T1000 (cell line): ENCODE measurements at places on chromosomes 6 and 20.

DNA sequence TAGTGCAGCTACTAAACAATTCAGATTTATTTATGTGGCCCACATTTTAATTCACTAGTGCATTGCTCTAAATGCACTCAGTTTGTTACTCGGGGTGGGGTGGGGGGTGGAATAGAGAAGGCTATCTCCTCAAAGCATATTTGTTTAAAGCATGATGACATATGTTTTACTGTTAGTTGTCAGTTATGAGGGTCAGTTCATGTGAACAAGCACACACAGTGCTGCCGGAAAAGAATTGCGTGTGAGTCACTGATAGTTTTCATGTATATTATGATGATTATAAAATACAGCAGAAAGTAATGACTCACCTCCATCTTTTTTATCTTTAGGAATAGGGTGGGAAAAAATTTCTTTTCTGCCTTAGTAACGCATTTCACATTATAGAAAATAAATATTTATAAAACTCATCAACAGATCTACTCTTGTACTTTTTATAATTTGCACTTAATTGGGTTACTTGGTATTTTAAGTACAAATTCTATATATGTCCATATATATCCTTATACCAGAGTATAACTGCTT is 42.2 kb upstream of the STXBP5 start:
- DNase-seq: no peak

DNA sequence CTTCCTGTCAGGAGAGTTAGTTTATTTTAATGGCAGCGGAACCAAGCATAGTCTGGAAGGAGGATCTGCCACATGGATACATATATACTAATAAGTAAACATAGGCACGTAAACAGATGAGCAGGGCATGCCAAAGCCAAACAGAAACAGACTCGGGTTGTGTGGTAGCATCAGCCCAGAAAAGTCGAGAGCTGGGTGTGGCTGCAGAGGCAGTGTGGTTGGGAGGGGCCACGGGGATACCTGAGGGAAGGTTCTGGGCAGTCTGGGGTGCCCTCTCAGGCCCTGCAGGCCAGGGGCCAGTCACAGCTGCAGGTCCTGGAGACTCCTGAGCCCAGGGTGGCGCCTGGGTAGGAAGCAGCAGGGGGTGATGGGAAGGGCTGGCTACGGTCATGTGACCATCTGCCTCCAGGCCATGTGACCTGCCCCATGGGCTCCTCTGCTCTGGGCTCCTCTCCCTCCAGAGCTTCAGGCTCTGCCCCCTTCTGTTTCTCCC is 42.8 kb upstream of the MRPS10 start:
- DNase-seq: no peak

DNA sequence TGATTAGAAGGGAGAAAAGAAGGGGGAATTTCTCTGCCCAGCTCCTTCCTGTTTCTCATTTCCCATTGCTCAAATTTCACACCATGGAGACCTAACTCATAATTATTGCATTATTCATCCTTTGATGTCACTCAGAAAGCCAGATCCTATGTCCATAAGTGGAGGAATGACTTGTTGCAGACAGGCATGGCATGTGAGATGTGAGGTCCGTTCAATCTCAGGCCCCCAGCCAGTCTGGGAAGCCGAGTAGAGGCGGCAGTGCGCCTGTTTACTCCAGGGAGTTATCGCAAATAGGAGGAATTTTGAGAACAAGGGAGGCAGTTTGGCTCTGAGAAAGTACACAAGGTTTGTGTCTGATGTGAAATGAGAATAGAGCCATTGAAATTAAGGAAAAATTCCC is 26.9 kb upstream of the MOCS1 start:
- no peak for DNase-seq

- no peak for DNase-seq
Observed at GRCh38 chr6:150091476-150091875, 22.6 kb upstream of the ULBP3 start.

GRCh38 chr20:10927011-10927583 is 253.3 kb upstream of the JAG1 start:
- no peak for DNase-seq

- no peak for DNase-seq
Observed at GRCh38 chr6:12509060-12509459, 207.5 kb upstream of the PHACTR1 start.

GRCh38 chr6:36386495-36387439 is 702 bp downstream of the ETV7 start:
- DNase-seq: no peak

DNA sequence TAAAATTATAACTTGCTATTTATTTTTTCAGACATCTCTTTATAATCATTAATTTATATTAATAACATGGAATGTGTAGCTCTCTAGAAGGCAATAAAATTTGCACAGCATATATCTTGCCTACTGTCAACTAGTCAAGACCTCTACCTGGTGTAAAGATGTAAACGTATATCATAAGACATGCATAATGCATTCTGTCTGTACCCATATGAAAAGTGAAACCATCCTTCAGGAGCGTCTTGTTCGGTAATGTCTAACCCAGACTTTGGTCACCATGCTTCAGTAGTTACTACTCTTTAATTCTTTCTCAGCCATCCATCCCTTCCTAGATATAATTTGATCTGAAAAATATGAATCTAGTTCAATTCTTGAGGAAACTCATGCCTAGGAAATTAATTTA is 21.0 kb downstream of the CEP43 start:
- no peak for DNase-seq

- no peak for DNase-seq
Observed at GRCh38 chr6:129112591-129112990, 229.7 kb downstream of the LAMA2 start.
